ENCODE measurements at places on chromosomes 13 and 19. TPM values are rescaled to one million over a fixed set of nuclear protein-coding genes. Genes with fewer than 3 reads are reported as not detected.

GRCh38 chr19:2750808-2751437 is 11.1 kb upstream of the SLC39A3 start:
- DNase-seq: no peak

The SLC6A16 gene
- total RNA-seq: 2.8 TPM

GRCh38 chr13:26908126-26908525 is 147.5 kb upstream of the GPR12 start:
- no peak for DNase-seq

The PEAK3 gene
- total RNA-seq: 0.78 TPM

- DNase-seq: no peak
These were observed 2.4 kb downstream of the TCF3 start for GRCh38 chr19:1649706-1650649.

The CNMD gene
- total RNA-seq: not detected

GRCh38 chr13:86848716-86849115 is 822.5 kb upstream of the SLITRK5 start:
- DNase-seq: no peak

The DGKH gene
- 15.1 TPM for total RNA-seq

GRCh38 chr19:34734537-34735103 is 577 bp downstream of the ZNF181 start:
- DNase-seq: no peak

DNA sequence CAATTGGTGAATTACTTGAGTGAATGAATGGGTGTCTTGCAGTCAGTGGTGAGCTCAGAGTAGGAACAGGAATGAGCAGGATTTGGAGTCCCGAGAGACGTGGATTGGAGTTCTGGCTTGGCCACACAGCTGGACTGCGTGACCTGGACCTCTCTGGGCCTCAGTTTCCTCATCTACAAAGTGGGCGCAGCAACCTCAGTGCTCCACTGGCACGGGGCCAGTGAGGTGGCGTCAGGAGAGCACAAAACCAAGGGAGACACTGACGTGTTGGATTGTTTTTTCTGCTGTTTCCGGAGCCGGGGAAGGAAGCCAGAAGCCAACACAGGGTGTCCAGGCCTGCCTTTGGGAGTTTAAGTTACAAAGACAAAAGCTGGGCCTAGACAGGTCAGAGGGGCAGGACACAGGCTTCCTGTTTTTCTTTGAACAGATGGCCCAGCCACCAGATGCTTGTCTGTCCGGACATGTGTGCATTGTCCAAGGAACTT is 6.5 kb upstream of the DOCK6 start:
- no peak for DNase-seq

DNA sequence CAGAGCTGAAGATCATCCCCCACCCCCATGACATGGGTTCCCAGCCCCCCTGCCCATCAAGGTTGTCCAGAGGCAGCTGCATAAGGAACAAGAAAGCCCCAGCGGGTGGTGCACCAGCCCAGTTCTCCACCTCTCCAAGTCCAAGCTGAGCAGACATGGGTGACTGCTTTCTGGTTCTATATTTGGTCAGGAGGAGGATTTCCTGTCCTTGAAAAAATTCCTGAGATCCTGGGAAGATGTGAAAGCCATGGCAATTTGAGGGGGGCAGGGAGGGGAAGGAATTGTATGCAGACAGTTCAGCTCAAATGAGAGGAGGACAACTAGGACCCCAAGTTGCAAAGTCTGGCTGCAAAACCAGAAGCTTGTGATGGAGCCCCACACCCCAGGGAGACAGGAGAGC is 55.4 kb upstream of the ADGRE5 start:
- DNase-seq: no peak

DNA sequence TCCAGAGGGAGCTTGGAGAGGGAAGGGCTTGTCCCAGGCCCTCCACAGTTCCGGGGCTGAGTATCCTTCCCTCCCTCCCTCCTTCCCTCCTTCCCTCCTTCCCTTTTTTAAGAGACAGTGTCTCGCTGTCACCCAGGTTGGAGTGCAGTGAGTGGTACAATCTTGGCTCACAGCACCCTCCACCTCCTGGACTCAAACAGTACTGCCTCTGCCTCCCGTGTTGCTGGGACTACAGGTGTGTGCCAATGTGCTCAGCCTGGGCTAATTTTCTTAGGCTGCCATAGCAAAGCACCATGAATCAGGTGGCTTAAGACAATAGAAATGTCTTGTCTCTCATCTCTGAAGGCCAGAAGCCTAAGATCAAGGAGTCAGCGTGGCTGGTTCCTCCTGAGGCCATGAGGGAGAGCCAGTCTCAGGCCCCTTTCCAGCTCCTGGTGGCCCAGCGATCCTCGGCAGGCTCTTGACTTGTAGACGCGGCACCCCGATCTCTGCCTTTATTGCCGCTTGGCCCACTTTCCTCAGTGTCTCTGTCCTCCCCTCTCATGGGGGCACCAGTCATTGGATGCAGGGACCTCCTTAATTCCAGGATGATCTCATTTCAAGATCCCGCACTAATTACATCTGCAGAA is 47.5 kb downstream of the CRTC1 start:
- DNase-seq: no peak

The CCDC106 gene
- 19.6 TPM for total RNA-seq

DNA sequence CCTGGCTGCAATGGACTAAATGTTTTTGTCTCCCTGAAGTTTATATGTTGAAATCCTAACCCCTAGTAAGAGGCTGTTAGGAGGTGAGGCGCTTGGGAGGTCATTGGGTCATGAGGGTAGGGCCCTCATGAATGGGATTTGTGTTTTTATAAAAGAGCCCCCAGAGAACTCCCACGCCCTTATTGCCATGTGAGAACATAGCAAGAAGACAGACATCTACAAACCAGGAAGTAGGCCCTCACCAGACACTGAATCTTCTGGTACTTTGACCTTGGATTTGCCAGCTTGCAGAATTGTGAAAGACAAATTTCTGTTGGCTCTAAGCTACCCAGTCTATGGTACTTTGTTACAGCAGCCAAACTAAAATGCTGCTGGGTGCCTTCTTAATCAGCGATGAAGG is 96.1 kb upstream of the SPATA13 start:
- no peak for DNase-seq

GRCh38 chr19:1806184-1807029 is 5.7 kb downstream of the ATP8B3 start:
- DNase-seq: no peak

The BCL3 gene
- total RNA-seq: 10.0 TPM

GRCh38 chr19:42285988-42286348 is 16.0 kb upstream of the PRR19 start:
- DNase-seq: no peak

- no peak for DNase-seq
These were observed 6.0 kb upstream of the CCER2 start for GRCh38 chr19:38917921-38918491.

The ATP4B gene
- total RNA-seq: not detected

The KCTD12 gene
- total RNA-seq: 169 TPM

DNA sequence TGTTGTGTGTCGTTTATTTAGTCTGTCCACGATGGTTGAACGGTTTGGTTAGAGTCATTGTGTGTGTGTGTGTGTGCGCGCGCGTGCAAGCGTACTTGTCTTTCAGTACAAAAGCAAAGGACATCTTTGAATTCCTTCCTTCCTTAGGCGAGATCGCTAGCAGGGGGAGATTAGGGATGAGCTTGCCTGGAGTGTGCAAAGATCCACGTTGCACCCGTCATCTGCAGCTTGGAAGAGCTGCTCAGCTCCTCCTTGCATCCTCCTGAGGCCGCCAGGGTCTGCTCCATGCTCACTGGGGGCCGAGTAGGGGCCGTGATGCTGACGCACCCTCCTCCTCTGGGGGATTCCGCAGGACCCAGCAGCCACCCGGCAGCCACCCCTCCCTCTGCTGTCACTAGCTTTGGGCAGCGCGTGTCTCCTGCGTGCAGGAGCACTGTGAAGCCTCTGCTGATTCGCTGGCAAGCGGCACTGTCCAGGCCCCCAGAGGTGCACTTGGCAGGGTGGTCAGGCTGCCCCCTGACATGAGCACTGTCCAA is 137.3 kb downstream of the KDM4B start:
- no peak for DNase-seq

- DNase-seq: no peak
These were observed 8.3 kb downstream of the C19orf53 start for GRCh38 chr19:13782537-13782936.

The MAB21L1 gene
- 0.83 TPM for total RNA-seq

The KLK2 gene
- total RNA-seq: not detected

- no peak for DNase-seq
These were observed 24.1 kb upstream of the WDFY2 start for GRCh38 chr13:51559946-51560735.
